ENCODE measurements at places on chromosomes 11 and 22. TPM values are rescaled to one million over a fixed set of nuclear protein-coding genes. Genes with fewer than 3 reads are reported as not detected.

LMO2 gene
- total RNA-seq = 16.1 TPM

DDX6 gene
- total RNA-seq = 166 TPM

NUP98 gene
- total RNA-seq = 138 TPM

CCDC116 gene
- not detected for total RNA-seq

SMC1B gene
- total RNA-seq = 0.10 TPM

HTR3A gene
- total RNA-seq = not detected

OR52N1 gene
- not detected for total RNA-seq

ART1 gene
- total RNA-seq = 4.2 TPM

SCUBE1 gene
- total RNA-seq = 0.41 TPM

WBP2NL gene
- 2.8 TPM for total RNA-seq

UBQLNL gene
- total RNA-seq = 0.10 TPM
